WTC11 (cell line): ENCODE measurements at places on chromosomes 1 and 21. TPM values are rescaled to one million over a fixed set of nuclear protein-coding genes. Genes with fewer than 3 reads are reported as not detected.
A peak's percentile ranks its signal among the peaks of the same experiment; 100 is the strongest.

ZNF691 gene
- total RNA-seq, result 16.6 to 18.5 TPM (median 18.0 TPM) in 3 replicates

SLC5A9 gene
- total RNA-seq, result 0.22 to 0.64 TPM (median 0.27 TPM) in 3 replicates

MROH7 gene
- total RNA-seq, result 0.13 to 0.44 TPM (median 0.41 TPM) in 3 replicates

- DNase-seq, result no peak
Measured at GRCh38 chr1:10561497-10561896, 86.7 kb downstream of the PEX14 start.

GRCh38 chr1:246794828-246795671, 70.8 kb downstream of the SCCPDH start:
- peak; percentile 59 for DNase-seq

- DNase-seq, result no peak
Measured at GRCh38 chr1:58119971-58120370, 426.6 kb downstream of the OMA1 start.

DNA sequence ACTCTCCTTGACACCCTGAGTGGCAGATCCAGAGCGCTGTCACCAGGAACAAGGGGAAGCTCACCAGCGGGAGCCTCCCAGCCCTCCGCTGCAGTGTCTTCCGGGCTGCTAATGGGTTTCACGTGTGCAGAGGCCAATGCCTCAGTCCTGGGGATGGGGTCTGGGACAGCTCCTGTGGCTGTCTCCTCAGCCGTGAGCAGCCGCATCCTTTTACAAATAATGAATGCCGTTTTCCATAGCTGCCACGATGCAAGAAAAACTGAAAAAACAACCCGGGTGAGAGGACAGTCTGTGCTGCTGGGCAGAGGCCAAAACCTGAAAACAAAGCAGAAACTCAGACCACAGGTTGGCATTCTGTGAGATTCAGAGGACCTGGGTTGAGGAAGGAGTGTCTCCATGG, 212.2 kb upstream of the RAB4A start:
- DNase-seq, result no peak

DNA sequence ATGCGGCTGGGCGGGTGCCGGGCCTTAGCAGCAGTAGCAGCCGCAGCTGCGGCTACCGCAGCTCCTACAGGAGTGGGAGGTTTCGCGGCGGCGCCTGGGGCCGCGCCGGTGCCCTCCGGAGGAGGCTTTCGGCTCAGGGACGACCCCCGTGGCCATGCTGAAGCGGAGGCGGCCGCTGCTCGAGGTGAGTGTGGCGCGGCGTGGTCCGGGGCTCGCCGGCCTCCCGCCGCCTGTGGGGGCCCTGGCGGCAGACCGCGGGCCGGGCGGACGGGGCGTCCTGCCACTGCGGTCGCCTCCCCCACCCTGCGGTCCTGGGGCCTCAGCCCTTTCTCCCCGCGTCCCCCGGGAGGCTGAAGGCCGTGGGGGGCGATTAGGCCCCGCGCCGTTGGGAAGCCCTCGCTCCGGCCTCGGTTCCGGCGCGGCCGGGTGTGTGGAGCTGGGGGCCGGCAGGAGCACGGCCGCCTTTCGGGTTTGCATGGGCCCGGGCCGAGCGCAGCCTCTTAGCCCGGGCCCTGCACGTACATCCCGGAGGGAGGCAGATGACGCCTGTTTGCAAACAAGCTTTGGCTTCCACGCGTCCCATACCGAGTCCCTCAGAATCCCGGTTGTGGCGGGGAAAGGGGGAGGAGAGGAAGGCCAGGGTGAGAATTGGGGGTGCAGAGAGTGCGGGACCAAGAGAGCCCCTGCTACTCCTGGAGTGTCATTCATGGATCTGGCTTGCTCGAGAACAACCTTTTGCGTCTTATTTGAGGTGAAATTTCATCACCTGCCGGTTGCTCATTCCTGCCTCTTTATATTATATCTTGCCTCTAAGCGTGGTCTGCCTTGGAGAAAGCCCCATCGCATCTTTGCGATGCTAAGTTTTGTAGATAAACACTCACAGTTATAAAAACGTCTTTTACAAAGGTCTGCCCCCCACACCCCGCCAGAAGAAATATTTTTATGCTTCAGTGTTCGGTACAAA, 613 bp downstream of the ZFYVE9 start:
- peak; percentile 55 for DNase-seq

- no peak for DNase-seq
Measured at GRCh38 chr1:36157973-36158826, 2.2 kb downstream of the MAP7D1 start.

GRCh38 chr1:231410036-231410612, 12.0 kb downstream of the EGLN1 start:
- DNase-seq, result no peak

GRCh38 chr1:154967331-154967950, 3.1 kb downstream of the SHC1 start:
- no peak for DNase-seq

DNA sequence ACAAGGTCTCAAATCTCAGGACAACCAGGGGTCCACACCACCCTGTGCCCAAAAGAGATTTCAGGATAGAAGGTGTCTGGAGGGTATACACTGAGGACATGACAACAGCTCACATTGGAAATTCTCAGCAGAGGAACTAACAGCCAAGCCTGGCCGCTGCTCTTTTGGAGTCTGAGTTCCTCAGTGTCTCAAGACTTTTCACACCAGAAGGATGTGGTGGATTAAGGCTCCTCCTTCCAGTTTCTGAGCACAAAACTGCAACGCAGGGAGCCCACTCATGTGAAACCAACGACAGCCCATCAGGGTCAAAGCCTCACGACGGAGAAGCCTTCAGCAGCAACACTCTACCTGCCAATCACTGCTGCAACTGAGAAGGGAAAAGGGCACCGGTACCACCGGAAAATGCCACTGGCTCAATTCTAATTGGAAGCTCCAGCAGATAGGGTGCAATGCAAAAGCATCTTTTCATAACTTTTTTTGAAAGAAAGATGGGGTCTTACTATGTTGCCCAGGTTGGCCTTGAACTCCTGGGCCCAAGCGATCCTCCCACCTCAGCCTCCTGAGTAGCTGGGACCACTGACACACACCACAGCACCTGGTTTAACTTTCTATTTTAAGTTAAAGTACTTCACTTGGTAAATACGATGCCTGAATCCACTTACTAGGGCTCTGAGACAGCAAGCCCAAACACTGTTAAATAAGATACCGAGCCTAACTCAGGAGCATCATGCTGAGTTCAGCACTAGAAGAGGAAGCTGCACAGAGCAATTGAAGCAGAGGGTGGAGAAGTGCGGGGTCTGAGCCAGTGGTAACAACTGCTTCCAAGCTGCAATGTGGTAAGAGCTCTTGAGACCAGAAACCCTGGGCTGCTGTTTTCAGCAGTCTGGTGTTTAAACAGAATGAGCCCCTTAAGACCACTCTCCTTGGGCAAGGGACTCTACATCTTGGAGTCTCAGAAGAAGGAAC, 7.8 kb downstream of the CAPZB start:
- DNase-seq, result no peak

GRCh38 chr1:111887385-111887784, 102.1 kb downstream of the KCND3 start:
- DNase-seq, result no peak

DNA sequence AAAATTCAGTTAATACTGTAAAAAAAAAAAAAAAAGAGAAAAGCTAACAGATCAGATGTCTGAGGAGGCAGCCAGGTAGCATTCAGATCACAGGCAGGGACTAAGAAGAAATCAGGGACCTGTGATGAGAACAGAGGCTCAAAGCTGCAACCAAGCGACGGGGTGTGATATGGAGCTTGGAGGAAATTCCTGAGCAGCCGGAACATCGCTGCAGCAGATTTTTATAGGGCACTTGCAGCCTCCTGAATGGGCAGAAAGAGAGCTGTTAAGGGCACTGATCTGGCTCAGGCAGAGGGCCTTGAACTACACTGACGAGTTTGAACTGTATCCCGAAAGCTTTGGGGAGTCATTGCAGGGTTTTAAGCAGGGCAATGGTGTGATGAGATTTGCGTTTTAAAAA, 315.4 kb downstream of the ADGRL2 start:
- DNase-seq, result no peak
